ENCODE measurements at places on chromosomes 16 and 17.

GRCh38 chr17:72614476-72614870 lies 478.0 kb downstream of the SLC39A11 start:
- DNase-seq: no peak

DNA sequence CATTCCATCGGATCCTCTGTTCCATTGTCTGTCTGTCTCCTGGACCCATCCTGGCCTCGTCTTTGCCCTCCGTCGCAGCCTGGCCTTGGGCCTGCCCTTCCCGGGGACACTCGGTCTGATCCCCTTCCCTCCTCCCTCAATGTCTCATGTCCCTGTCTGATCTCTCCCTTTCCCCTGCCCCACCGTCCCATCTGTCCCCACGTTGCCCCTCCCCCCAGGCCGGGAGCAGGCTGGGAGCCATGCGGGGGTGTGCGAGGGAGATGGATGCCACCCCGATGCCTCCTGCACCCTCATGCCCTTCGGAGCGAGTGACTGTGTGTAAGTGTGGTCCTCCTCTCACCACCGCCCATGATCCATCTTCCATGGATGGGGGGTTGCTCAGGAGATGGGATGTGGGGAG lies 5.3 kb upstream of the ATP2A1 start:
- DNase-seq: no peak

DNA sequence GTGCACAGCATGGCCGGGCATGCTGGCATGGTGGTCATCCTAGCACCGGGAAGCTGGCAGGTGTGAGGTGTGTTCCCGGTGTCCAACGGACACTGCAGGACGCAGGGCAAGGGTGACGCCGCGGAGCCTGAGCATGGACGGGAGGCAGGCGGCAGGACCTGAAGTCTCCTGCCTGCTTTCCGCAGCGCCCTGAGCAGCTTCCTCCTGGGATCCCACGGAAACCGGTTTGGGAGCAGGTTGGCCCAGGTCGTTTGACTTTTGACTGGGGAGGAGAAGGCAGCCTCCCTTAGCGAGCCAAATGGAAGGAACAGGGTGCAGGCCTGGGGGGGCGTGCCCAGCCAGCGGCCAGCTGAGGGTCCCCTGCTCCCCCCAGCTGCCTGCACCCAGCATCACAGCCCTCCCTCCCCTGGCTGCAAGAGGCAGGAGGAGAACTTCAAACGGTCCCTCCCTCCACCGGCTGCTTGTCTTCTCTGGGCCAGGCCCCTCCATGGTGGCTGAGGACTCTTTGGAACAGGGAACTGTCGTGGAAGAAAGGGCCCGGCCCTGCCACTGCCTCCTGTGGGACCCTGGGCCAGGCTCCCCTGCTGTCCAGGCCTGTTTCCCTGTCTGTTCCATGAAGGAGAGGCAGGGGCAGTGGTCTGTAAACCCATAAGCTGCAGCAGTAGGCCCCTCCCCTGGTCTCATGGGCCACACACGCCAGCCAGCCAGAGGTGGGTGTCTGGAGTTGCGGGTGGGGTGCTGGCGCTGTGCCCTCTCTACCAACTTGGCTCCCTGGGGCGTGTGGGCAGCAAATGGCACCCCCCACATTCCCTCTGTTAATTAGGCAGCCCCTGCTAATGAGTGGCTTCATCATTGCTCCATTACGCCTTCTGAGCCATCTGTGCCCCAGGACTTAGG lies 7.8 kb upstream of the ADGRG1 start:
- DNase-seq: no peak

GRCh38 chr17:50414808-50415207 lies 11.2 kb upstream of the ACSF2 start:
- DNase-seq: no peak

GRCh38 chr16:1749152-1750117 lies 21.9 kb downstream of the NME3 start:
- no peak for DNase-seq

DNA sequence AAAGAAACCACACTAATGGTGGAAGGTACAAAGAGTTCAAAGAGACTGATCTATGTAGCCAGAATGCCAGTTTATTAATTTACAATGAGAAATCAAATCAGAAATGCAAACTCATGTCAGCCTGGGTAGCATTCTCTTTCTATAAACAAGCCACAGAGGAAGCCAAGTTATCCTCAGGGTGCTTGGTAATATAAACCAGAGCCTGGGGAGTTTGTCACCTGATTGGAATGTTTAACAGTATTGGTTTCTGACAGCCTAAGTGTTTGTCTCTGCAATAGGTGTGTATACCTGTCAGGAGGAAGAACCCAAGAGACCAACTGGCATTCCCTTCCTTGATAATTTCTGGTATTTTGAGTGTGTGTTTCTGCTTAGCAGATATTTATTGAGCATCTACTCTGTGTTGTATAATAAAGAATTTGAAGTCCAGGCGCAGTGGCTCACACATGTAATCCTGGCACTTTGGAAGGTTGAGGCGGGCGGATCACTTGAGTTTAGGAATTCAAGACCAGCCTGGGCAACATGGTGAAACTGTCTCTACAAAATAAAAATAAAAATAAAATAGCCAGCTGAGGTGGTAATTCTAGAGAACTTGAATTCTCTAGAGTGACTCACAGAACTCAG lies 3.1 kb upstream of the C17orf58 start:
- DNase-seq: no peak

DNA sequence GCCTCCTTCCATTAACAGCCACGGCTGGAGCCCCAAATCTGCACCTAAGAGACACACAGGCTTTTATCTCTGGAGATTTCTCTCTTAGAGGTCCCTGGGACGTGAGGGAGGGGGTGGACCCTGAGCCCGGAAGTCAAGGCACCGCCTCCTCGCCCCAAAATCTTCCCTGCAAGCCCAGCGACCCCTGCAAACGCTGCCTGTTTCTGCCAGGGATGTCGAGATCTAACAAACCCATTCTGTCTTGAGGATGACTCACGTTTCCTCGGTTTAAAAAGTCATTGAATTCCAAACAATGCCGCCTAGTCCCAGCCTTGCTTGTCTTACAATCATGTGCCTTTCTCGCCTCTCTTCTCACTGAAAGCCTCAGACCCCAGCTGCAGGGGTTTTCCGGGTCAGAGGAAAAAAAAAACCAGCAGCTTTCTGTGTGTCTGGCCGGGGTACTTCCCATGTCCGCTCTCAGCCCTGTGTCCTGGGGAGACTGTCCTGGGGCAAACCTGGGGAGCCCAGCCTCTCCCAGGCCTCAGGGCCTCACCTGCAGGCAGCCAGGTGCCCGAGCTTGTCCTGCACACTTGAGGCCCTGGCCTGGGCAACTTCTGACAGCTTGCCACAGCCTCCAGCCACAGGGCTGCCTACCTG lies 15.4 kb downstream of the ARL2BP start:
- DNase-seq: no peak

- no peak for DNase-seq
These were observed 23.0 kb downstream of the WNT3 start for GRCh38 chr17:46795379-46795952.

- no peak for DNase-seq
These were observed 193.6 kb downstream of the CDH8 start for GRCh38 chr16:61842666-61843065.

GRCh38 chr16:77974883-77975282 lies 47.5 kb upstream of the CLEC3A start:
- DNase-seq: no peak

- no peak for DNase-seq
These were observed 43.5 kb upstream of the MNT start for GRCh38 chr17:2444382-2444781.

DNA sequence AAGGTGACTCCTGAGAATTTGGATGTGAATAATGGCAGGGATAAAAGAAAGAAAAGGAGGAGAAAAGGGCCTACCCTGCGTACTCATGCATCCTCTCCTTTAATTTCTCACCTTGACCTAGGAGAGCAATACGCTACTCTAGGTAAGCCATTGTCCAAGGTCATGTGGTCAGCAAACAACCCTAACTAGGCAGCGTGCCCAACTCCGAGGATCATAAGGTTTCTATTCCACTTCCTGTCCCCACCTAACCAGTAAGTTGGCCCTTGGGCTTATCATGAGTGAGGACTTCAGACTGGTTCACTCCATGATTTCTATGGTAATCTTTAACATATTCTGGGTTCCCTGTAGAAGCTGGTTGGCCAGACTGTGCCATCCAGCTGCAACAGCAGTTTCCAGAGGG lies 315.1 kb upstream of the CCL2 start:
- no peak for DNase-seq

DNA sequence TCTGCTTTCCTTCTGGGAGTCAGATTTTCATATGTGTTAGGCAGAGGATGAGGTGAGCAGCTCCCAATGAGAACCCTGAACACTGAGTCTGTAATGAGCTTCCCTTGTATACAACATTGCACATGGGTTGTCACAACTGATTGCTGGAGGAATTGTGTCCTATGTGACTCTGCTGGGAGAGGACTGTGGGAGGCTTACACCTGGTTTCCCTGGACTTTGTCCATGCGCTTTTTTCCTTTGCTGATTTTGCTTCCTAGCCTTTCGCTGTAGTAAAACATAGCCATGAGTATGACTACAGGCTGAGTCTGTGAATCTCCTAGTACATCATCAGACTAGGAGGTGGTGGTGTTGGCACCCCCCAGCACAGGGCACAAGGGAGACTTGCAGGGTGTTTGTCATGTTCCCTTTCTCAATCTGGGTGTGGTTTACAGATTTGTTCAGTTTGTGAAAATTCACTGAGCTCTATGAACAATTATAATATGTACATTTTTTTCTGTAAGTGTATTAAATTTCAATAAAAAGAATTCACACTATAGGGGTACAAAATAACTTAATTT lies 1.7 kb upstream of the PLK1 start:
- no peak for DNase-seq

DNA sequence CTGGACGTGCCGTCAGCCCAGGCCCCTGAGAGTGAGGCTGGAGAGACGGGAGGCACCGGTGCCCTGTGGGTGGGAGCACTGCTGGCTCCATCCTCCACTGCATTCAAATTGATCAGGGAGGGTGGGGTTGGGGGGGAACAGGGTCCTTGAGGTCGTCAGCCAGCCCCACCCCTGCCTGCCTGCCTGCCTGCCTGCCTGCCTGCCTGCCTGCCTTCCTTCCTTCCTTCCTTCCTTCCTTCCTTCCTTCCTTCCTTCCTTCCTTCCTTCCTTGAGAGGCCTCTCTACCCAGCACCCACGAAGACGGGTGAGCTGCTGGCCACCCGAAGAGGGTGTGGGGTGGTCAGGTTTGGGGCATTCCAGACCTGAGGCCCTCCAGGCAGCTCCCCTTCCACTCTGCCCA lies 16.0 kb downstream of the BAHCC1 start:
- DNase-seq: no peak

DNA sequence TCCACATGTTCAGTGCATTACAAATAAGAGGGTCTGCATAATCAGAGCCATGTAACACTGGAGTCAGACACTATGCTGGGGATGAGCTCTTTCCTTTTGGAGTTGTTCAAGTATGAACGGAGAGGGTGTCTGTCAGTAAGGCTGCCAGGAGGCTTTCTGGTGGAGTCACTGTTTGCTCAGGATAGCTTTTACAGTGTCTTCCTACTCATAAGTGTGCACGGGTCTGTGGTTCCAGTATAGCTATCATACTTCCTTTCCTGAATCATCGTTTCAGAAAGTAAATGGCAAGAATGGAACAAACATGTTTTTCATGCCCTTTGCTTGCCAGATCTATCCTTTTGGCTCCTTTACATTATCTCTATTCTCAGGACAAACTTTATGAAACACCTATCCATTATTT lies 152.7 kb upstream of the CDH11 start:
- no peak for DNase-seq

DNA sequence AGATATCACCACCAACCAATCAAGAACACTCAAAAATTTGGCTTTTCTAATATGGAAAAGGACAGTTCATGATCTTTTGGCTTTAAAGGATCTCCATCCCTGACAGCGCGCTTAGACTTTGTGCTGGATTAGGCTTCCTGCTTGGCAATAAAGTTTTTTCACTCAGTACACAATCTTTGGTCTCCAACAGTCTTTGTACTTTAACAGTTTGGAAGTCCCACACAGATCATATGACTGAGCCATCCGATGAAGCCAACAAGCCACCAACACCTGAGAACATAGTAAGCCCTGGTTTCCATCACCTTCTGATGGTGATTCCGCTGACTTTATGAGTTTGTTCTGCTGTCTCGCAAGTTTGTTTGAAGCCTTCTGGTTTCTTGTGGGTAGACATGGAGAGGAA lies 34.3 kb downstream of the SMURF2 start:
- DNase-seq: no peak

- no peak for DNase-seq
These were observed 1.8 kb upstream of the HELZ start for GRCh38 chr17:67246653-67247415.

GRCh38 chr17:14301279-14302090 lies 604 bp downstream of the HS3ST3B1 start:
- DNase-seq: peak; percentile 12

DNA sequence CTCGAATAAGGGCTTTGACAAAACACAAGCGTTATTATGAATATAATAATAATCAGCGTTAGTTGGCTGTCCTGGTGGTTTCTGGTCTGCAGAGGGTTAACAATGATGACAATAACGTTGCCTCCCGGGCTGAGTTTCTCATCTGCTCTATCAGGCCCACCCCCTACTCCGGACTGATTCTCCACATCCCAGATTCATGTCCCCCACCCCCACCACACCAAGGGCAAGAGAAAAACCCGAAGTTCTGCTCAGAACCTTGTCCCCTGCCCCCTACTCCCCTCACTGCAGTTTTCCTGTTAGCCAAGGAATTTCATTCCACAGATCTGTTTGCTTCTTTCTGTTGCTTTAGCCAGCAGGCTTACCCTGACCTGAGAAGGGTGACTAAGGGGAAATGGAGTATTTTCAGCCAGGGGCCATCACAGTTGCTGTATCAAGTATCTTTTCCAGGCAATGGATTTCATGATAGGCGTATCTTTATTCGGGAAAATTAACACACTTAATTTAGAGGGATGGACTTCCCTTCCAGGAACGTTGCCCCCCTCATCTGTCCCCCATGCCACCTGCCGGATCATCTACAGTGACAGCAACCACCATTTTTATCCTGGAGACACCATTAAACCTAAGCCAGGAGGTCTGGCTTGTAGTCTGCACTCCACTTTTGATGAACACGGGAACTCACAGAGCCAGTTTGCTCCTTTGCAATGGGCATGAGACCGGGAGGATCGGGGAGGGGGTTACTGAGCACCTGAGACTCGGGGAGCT lies 23.7 kb downstream of the ALOX15 start:
- no peak for DNase-seq

GRCh38 chr17:55492781-55493341 lies 18.4 kb downstream of the SMIM36 start:
- DNase-seq: no peak

- peak; percentile 18 for DNase-seq
These were observed 702 bp downstream of the NUDT21 start for GRCh38 chr16:56450275-56450985.

DNA sequence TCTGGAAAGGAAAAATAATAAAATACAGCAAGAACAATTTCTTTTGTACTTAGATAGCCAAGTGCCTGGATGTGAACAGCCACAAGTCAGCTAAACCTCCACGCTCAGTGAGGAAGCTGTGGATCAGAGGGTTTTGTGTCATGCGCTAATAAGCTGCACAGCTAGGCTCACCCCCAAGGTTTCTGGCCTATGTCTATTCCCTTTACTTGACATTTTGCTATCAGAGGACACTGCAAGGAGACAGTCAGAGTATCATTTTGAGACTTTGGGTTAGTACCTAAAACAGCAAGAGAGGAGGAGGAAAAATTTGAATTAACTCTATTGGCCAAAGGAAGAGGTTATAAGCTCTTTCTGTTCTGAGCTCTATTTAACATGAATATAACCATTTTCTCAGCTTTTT lies 139.3 kb downstream of the KCNJ2 start:
- DNase-seq: no peak

Measured in HL-60 (cell line).